ENCODE measurements at places on chromosomes 7 and 10.

- DNase-seq: no peak
These were observed 20.6 kb upstream of the CDCA7L start for GRCh38 chr7:21966271-21966670.

GRCh38 chr7:24133691-24134090 is 150.3 kb upstream of the NPY start:
- DNase-seq: no peak

DNA sequence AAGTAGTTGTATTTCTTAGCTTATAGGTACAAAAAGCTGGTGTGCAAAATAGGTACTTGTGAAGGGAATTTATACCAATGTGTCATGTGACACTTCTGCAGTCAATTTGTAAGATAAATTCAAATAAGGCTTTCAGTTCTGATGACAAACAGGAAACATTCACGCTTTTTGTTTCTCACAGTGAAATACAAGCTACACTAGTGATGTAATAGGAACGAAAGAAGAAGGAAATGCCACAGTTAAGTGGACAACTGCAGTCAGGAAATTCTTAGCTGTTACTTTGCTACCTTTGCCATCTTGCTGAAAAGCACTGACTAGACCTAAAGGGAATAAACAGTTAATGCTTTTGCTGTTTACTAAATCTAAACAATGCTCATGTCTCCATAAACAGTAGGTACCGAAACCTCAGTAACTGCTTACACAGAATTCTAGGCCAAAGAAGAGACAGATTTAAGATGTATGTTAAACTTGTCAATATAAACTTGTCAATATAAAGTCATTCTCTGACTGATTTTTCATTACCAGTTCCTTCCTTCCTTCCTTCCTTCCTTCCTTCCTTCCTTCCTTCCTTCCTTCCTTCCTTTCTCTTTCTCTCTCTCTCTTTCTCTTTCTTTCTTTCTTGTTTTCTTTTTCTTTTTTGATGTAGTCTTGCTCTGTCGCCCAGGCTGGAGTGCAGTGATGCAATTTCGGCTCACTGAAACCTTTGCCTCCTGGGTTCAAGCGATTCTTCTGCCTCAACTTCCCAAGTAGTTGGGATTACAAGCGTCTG is 10.1 kb downstream of the OTUD1 start:
- DNase-seq: no peak

DNA sequence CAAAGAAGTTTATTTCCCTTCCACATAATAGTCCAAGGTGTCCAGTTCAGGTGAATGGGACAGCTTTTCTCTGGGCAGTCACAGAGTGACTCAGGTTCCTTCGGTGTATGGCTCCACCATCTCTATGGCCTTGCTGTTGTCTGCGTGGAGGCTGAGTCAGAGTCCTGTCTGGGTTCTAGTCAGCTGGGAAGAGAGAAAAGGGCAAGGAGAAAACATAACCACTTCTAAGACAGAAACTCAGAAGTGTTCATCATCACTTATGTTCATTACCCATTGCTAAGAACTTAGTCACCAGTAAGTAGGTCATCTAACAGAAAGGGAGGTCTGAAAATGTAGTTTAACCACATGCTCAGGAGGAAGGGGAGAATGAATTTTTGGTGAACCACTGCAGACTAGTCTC is 32.4 kb upstream of the CCDC7 start:
- DNase-seq: no peak

GRCh38 chr7:41046221-41046761 is 656.6 kb downstream of the INHBA start:
- DNase-seq: no peak

GRCh38 chr7:69363136-69363535 is 235.1 kb upstream of the AUTS2 start:
- DNase-seq: no peak

DNA sequence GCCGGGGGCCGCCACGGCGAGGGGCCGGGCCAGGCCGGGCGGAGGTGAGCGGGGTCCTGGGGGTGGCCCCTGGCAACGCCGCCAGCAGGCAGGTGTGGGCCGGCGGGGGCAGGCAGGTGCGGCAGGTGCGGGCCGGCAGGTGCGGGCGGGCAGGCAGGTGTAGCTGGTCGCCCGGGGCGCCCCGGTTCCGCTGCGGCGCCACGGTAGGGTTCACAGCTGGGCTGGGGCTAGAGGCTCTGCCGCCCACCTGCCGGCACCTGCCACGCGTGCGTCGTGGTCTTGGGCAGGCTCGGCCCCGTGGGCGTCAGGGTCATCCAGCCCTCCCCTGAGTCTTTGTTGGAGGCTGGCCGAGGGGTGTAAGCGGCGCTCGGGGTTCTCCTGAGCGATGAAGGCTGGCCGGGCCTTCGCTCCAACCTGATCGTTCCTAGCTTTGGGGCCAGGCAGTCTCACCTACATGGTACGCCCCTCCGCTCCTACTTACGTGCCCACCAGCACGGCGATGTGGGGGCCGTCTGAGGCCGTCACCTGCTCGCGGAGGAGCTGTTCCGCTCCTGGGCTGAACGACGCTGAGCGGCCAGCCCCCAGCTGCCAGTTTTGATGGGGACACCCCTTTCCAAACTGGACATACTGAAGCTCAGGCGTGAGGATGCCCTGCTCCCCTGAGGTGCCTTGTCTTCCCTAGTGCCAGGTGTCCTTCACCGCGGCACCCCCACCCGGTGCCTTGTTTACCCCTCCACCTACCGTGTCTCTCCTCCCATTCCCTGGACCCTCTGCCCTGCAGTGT is 493 bp downstream of the ZMIZ2 start:
- DNase-seq: no peak

DNA sequence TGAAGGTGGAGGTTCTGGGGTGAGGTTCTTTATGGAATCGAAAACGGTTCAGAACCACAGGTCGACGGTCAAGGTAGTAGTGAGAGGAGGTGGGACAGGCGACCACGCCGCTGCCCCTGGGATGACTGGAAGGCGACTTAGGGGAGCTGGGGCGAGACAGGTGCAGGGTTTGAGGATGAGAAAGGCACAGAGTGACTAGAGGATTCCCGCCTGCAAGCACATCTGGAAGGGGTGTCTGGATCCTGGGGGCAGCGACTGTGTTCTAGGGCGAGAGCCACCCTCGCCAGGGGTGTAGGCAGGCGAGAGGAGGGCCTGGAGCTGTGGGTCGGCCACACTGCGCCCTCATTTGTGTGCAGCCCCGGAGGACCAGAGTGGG is 468 bp upstream of the IRF5 start:
- DNase-seq: no peak

DNA sequence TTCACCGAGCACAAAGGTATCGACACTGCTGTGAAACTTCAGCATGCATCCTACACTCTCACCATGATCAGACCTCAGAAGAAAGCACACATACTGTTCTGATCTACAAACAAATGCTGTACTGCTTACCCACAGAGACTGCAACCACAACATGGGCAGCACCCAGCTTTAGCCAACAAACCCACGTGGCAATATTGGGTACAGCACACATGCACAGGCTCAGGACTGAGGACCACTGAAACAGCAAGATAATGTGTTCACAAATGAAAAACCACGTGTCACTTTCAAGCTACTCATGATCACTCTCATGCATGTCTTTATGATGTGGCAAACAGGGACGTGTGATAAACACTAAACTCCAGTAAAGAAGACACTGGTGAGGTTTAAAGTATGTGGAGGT is 119.3 kb upstream of the PTN start:
- DNase-seq: no peak

- peak; percentile 53 for DNase-seq
These were observed 65.3 kb downstream of the OR13A1 start for GRCh38 chr10:45249978-45250693.

GRCh38 chr7:22288202-22288601 is 68.8 kb downstream of the RAPGEF5 start:
- DNase-seq: no peak

- DNase-seq: no peak
These were observed 119.5 kb downstream of the EXOC4 start for GRCh38 chr7:133372337-133372736.

DNA sequence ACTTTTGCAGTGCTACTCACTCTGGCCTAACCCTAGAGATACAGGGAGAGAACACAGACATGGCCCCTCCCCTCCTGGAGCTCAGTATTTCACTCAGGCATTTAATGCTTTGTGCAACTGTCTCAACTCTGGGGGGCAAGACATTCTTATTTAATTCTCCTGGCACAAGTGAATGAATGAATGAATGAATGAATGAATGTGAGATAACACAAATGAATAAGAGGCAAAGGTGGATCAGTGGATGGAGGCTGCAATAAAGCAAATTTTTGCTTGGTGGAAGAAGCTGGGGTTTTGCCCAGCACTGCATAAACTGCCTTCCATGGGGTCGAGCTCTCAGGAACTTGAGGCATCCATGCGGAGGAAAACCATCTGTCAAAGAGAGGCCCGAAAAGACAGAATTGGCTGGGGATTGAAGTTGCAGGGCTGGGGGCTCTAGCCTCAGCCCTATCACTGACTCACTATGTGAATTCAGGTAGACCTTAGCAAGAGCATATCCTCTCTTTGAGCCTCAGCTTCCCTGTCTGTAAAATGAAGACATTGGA is 441.4 kb upstream of the ZMIZ1 start:
- DNase-seq: no peak

GRCh38 chr10:61138708-61139591 is 195.0 kb upstream of the RHOBTB1 start:
- no peak for DNase-seq

- DNase-seq: no peak
These were observed 19.1 kb downstream of the PDE1C start for GRCh38 chr7:32051128-32051527.

- DNase-seq: no peak
These were observed 10.6 kb upstream of the PRTFDC1 start for GRCh38 chr10:24962995-24963394.

- no peak for DNase-seq
These were observed 71.1 kb upstream of the CAMK2B start for GRCh38 chr7:44396496-44396895.

- DNase-seq: no peak
These were observed 234.4 kb downstream of the TEX36 start for GRCh38 chr10:125448596-125448995.

GRCh38 chr7:42107484-42108240 is 129.3 kb downstream of the GLI3 start:
- DNase-seq: no peak

GRCh38 chr7:33831389-33832141 is 73.8 kb upstream of the BMPER start:
- no peak for DNase-seq

- no peak for DNase-seq
These were observed 126.8 kb downstream of the NEURL1 start for GRCh38 chr10:103620352-103620740.

DNA sequence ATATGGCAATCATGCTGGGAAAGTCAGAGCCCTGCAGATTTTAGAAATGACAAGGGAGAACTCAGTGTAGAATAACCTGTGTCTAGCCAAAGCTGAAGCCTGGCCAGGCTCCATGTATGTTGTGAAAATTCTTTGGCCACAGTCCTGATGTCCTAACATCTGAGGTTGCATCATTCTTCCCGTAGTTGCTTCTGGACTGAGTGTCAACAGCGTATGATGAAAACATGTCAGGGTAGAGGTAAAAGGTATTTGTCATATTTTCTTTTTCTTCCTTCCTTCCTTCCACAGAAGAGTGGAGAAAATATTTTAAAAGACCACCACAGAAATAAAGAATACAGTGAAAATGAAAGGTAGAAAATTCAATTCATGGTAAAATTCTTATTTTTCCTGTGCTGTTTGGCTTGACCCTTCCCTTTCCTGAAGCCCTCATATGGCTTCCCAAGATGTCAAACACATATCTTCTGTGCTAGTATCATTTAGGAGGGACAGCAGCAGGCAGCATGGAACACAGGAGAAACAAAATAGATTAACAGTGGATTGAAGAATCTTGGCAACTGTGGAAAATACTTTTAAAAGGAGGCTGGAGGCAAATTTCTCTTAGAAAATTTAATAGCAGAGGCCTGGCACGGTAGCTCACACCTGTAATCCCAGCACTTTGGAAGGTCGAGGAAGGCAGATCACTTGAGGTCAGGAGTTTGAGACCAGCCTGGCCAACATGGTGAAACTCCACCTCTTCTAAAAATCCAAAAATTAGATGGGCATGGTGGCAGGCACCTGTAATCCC is 18.9 kb upstream of the NRBF2 start:
- DNase-seq: no peak

GRCh38 chr10:132654708-132655661 is 117.4 kb downstream of the INPP5A start:
- DNase-seq: peak; percentile 71

GRCh38 chr10:102831322-102832071 is 5.7 kb downstream of the CYP17A1 start:
- no peak for DNase-seq

GRCh38 chr10:133307776-133308420 is 774 bp downstream of the TUBGCP2 start:
- peak; percentile 92 for DNase-seq
